Left ventricle myocardium superior (tissue), 1 donor: ENCODE measurements at places on chromosomes 5 and 9.

- peak; percentile 43 for DNase-seq
Measured at GRCh38 chr9:5510360-5510931, at the start of gene PDCD1LG2. Gene PDCD1LG2, plus strand, starts transcription at chr9:5510531. Its CDS starts 12,016 bp downstream, at chr9:5522547.

- no peak for DNase-seq
Measured at GRCh38 chr5:132202711-132203463, 24.8 kb downstream of the P4HA2 start.

DNA sequence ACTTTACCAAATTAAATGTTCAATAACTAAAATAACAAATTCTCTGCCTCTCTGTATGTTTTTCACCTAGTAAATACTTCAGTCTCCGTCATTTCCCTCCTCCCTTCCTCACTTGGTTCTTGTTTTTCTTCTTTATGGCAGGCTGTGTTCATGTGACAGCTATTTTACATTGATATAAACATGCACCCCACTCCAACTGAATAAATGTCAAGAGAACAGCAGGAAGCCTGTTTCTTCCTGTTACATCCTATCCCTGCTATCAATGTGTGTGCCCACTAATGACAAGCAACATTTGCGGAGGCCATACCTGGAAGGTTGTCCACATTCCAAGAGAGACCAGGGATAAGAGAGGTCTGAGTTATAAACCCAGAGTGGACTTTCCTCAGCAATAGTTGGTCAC, 145.2 kb upstream of the MAST4 start:
- DNase-seq: no peak

GRCh38 chr5:56185768-56186311, 47.3 kb downstream of the ANKRD55 start:
- no peak for DNase-seq

DNA sequence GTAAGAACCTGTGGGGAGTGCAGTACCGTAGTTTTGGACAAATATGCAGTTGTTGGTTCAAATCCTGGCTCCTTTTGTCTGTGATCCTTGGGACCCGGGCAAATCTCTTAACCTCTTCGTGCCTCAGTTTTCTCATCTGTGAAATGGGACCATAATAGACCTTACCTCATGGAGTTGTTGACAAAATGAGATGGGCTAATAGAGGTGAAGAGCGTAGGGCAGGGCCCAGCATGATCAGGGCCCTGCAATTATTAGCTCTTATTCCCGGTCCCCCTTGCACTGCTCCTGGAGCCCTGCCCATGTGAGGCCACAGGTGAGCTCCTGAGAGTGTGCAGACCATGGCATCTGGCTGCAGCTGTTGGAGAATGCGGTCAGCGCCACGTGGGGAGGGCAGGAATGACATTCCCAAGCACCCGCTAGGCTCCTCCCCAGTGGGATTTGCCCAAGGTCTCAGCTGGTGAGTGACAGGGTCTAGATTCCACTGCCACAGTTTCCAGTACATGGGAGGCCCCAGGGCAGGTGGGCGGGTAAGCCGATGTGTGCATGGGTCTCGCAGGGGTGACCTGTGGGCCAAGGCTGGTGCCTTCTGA, 41.0 kb downstream of the NEK6 start:
- DNase-seq: no peak

DNA sequence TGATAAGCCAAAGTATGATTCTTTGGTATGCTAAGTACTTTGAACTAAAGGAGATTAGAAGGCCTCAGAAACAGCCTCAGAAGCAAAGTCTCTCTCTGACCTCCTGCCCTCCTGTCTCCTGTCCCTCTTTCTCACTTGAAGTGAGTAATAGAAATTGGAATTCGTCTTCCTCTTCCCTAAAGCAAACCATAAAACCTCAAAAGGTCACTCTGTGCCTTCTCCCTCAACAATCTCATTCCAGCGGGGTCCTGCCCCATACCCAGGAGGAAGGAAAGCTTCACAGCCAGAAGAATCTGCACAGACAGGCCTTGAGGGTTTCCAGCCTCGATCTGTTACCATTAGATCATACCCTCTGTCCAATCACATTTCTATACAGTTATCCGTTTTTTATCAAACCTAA, 87.8 kb downstream of the HAPLN1 start:
- no peak for DNase-seq

DNA sequence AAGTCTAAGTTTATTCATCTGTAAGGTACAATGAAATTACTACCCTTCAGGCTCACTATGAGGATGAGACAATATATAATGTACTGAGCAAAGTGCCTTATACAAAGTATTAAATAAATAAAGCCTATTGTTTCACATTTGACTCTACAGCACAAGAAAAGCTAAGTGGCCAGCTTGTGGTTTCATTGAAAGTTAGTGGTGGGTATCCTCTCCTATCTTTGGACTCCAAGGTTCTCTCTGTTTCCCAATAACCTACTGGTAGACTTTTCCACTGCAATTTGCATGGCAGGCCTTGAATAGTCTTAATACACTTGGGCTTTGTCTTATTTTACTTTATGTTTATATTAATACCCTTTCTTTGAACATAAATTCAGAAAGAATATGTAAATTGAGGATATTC, 262.7 kb downstream of the DEPDC1B start:
- no peak for DNase-seq

DNA sequence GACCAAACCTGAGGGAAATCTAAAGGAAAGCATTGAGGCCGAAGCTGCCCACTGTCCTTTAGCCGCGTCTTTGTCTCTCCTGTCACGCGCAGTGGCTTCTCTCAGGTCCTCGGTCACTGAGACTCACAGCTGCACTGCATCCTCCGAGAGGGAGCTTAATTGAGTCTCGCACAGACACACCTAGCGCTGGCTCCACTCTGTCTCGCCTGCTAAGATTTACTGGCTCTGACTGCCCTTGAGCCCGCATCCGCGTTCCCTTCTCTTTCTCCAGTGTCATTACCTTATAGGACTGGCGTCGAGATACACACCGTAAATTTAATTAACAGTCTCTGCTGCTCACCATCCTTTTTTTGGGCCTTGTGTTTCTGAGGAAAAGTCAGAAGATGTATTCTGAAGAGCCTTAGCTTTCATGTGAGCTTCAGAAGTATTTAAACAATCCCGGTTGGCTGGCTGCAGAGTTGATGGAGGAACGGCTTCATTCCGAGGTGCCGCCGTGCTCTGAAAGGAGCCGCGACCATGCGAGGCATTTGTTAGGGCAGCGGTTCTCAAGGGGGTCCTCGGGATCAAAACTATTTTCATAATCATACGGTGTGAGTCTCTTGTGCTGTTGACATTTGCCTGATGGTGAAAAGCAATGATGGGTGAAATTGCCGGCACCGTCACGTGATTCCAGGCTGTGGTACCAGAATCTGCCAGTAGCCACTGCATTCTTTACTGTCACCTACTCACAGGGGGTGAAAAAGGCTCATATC, 58.3 kb downstream of the GPR107 start:
- DNase-seq: no peak

DNA sequence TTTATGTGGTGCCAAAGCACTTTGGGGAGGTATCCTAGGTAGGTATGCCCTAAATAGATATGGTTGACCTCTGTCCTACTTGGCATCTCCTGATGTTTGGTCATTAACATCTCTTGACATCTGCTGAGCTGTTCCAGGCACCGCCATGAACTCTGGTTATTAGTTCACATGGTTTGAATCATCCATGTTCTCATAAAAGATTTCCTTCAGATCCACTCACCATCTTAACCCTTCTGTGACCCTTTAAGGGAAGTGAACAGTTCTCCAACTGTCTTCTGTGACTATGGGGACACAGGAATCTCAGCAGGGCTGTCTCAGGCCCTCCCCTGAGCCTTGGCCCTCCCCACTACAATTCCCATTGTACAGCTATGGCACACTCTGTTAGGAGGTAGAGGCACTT, 167.7 kb downstream of the CDH6 start:
- no peak for DNase-seq

DNA sequence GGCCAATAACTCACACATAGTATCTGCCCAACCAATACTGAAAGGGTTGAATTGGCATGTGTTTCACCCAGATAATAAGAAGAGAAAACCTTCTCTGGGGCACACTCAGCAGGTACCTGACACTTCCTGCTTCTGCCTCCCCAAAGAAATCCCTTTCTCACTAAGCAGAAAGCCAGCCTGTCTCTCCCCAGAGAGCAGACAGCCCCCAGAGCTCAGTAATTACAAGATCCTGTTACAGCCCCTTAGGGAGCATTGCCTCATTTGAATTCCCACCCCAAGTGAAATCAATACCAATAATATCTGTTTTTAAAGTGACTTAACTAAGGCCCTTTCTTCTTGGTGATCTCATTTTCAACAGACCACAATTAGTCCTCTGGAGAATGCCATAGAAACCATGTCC, 38.5 kb upstream of the FOXI1 start:
- no peak for DNase-seq

DNA sequence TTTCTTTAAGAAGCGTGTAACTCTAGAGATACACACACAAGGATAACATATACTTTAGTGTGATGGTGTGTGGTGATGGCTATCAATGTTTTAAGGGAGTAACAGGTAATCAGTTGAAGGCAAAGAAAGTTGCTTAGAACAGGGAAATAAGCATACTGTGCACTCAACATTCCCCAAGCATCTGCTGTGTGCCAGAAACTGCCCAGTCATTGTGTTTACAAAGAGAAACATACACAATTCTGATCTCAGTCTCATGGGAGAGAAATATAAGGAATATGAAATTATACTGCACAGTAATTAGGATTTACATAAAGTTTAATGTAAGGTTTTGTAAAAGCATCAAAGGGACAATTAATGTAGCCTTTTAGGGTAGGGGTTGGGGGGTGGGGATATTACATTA, 224.1 kb upstream of the TYRP1 start:
- DNase-seq: no peak

GRCh38 chr9:112061152-112061740, 113.9 kb downstream of the SUSD1 start:
- peak; percentile 50 for DNase-seq

GRCh38 chr5:42880496-42881150, 68.9 kb upstream of the SELENOP start:
- no peak for DNase-seq

- no peak for DNase-seq
Measured at GRCh38 chr5:35246411-35246810, 16.1 kb upstream of the PRLR start.

- DNase-seq: no peak
Measured at GRCh38 chr5:68027519-68027918, 188.0 kb upstream of the PIK3R1 start.

DNA sequence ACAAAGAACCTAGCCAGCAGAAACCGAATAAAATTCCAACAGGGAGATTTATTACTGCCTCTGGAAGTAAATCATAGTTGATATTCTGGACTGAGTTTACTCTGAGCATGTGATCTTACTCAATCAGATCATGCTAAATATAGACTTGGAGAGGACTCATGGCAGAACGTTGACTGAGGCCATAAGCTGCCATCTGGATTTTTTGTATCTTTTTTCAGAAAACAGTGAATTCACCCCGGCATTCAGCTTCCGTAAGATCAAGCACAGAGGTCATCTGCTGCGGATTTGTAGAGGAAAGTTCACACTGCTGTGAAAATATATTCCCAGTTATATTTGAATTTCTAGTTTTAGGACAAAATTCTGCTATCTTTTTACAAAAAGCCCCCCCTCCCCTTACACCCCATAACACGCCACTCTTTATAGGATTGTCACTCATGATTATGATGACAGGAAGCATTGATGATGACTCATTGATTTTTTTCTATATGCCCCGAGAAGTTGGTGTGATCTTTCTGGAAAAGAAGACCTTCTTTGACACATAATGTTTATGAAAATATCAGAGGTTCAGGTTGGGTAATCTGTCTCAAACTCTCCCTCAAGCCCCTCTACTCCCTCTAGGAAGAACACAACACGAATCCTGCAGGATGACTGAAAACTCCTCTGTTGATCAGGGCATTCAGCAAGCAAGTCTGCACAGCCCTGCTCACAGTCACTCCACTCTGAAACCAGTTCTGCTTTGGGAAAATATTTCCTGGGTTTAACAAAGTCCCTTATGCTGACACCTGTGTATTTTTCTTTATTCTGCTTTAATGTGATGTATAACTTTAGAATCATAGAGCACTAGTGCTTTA, 70.8 kb downstream of the NXNL2 start:
- DNase-seq: no peak
